CD4-positive, alpha-beta T cell treated with Interleukin-6 for 4 hours (primary cell): ENCODE measurements at places on chromosomes 1 and 21.

- DNase-seq: no peak
Observed at GRCh38 chr1:244236101-244236500, 185.0 kb downstream of the ZBTB18 start.

DNA sequence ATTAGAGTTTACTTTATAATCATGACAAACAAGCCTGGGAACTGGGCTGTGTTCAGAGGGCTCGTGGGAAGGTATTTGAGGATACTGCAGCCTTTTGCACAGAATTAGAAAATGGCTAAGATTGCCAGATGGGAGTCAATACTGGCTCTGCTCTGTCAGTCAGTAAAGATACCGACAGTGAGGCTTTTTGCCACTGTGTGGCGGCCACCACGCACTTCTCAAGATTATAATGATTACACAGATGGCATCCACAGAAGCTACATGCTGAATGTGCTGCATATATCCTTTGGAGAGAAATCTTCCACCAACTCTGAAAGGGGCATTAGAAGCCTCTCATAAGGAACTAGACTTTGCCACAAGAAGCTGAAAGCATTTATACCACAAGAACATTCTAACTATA lies 213.4 kb upstream of the PTBP2 start:
- no peak for DNase-seq

- DNase-seq: no peak
Observed at GRCh38 chr21:39800311-39800710, 55.3 kb downstream of the IGSF5 start.

DNA sequence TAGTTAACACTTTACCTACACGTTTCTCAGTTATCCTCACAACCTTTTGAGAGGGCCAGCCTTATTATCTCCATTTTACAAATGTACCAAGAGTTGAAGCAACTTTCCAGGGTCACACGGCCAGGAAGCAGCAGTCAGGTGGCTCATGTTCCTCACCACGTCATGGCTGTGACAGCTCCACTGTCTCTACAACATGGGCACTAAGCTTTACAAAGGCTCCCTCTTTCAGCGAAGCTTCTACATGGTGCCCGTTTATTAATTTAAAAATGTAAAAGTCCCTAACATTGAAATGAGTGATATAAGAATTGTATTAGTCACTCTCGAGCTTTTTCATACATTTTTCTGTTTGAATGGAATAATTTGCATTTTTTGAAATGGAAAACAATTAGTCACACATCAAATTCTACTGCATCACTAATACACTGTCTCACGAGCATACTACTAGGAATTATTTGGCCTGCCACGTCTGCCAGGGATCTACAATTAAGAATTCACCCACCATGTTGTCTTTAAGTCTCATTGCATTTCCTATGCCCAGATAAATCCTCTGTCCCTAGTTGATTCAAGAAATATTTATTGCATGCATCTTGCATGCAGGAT lies 28.4 kb upstream of the LIN9 start:
- DNase-seq: no peak

GRCh38 chr1:180462102-180462501 lies 40.3 kb downstream of the ACBD6 start:
- no peak for DNase-seq

DNA sequence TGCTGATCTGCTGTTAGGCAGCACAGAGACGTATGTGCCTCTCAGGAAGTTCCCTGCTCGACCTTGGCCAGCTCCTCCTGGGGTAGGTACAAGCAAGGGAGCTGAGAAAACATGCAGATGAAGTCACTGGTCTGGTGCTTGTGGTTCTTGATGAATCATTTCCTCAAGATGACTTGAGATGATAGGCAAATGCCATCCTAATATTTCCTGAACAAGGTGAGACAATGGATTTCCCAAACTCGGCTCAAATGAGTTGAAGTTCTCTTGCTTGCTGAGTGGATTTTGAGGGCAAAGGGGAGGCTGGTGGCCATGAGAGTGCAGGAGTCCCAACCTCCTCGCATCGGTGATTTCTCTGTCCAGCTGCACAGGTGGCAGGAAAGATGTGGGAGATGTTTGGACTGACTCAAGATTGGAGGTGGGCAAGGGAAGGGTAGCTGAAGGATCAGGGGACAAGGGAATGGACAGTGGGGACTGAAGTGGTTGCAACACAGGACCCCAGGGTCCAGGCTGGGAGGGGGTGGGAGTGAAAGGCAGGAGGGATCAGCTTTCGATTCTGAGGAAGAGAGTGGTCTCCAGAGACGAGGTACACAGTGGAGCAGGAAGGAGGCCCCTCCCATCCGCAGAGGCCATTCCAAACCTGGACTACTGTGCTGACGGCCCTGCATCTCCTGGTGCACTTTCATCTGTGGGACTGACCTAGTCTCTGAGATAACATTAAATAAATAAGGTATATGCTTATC lies 63.9 kb downstream of the CAPN2 start:
- DNase-seq: peak; percentile 62

DNA sequence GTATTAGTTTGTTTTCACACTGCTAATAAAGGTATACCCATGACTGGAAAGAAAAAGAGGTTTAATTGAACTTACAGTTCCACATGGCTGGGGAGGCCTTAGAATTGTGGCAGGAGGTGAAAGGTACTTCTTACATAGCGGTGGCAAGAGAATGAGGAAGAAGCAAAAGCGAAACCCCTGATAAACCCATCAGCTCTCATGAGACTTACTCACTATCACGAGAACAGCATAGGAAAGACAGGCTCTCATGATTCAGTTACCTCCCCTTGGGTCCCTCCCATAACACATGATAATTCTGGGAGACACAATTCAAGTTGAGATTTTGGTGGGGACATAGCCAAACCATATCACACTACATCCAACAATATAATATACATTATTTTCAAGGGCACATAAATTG lies 145.7 kb upstream of the BARHL2 start:
- DNase-seq: no peak

GRCh38 chr21:41536827-41537103 lies 28.8 kb upstream of the TMPRSS2 start:
- no peak for DNase-seq

DNA sequence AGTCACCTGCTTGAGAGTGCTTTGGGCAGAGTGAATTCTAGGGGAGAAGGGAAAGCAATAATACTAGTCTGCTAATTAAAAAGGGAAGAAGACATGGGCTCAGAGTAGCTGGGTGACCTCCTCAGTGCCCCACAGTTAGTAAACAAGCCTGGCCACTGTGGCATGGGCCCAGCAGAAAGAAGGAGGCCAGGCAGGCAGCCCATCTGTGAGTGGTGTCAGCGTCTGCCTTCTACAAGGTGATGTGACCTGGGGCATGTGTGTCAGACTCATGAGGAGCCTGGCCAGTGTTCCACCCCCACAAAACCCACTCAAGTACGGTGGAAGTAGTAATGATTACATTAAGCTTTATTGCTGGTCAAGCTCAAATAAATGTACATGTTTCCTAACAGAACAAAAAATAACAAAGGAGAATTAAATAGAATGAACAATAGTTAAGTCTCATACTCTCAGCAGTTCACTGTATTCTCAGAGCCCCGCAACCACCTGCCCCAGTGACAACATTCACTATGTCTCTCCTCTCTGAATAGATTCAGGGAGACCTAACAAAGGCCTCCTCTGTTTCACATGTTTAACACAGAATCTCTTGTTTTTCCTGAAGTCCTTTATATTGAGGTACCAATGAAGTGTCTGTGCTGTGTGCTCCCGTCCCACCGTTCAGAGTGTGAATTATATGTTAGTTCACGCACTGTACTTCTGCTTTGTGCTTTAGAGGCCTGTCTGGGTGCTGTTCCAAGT lies 32.5 kb downstream of the SLC22A15 start:
- no peak for DNase-seq
